ENCODE measurements at places on chromosomes 11 and 22.

DNA sequence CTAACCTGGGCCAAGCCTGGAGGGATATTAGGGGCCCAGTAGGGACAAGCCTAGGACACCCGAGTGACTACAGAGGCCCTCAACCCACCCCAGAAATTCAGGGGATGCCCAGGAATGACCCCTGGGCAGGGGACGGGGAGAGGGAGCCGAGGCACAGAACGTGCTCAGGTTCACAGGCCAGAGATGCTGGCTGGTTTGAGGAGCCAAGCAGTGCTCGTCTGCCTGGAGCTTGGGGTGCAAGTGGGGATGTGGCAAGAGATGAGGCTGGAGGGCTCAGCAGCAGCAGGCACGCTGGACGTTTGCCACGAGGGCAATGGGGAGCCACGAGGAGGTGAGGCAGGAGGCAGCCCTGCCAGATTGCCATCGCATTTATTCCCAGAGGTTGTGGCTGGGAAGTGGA, 34.0 kb upstream of the EMID1 start:
- DNase-seq: no peak

DNA sequence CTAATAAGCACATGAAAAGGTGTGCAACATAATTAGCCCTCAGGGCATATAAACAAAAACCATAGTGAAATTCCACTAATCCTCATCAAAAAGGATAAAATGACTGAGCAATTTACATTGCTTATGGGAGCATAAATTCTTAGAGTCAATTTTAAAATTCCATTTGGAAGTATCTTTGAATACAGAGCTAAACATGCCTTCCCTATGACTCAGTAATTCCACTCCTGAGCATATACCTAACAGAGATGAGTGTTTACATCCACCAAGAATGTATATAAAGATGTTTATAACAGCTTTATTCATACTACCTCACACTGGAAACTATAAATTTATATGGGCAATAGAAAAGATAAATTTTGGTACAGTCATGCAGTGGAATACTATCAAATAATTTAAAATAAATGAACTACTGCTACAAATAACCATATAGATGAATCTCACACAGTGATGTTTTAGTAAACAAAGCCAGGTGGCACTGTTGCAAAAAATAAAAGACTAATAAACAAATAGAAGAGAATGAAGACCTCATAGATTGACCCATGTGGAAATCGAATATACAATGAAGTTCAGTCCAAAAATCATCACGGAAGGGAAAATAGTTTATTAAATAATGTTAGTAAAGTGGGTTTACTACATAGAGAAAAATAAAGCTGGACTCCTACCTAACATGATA, 8.2 kb upstream of the OR2D2 start:
- no peak for DNase-seq

DNA sequence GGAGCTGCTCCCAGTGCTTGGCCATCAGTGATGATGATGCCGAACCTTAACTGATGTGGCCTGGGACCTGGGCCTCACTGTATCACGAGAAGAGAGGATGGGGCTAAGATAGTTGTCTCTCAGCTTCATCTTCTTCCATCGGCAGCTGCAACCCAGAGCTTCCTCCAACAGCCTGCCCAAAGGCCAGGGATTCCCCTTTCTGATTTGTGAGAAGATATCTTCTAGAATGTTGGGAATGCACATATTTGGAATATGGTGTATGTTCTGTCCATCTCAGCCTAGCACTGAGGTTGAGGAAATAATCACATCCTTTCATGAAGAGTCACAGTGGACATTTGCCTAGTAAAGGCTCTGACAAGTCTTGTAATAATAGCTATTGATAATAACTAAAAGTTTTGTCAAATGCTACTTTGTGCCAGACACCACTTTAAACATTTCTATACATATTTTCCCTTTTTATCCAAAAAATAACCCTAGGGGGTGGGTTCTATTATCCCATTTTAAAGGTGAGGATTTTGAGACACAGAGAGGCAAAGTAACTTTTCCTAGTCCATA, 73.1 kb downstream of the COMMD9 start:
- no peak for DNase-seq

- no peak for DNase-seq
These were observed 95.3 kb upstream of the RCN1 start for GRCh38 chr11:31995525-31996094.

DNA sequence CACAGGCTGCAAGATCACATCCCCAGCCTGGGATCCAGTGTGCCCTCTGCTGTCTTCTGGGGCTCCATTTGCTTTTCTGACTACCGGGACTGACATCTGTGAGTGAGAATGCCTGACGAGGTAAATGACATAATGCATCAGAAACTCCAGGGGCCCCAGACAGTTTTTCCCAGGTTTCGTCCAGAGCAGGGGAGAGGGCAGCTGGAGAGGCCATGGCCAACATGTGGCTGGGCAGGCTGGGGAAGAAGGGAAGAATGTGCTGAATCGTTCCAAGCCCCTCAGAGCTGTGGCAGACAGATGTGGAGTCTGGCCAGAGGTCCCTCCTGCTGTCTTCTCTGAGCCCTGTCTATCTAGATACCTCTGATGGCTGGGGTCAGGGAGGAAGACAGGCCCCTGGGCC, 163.9 kb downstream of the TRIM29 start:
- DNase-seq: no peak
